ENCODE measurements at places on chromosomes 2 and 18.

- DNase-seq, result no peak
These were observed 90.9 kb downstream of the GPD2 start for GRCh38 chr2:156526950-156527636.

DNA sequence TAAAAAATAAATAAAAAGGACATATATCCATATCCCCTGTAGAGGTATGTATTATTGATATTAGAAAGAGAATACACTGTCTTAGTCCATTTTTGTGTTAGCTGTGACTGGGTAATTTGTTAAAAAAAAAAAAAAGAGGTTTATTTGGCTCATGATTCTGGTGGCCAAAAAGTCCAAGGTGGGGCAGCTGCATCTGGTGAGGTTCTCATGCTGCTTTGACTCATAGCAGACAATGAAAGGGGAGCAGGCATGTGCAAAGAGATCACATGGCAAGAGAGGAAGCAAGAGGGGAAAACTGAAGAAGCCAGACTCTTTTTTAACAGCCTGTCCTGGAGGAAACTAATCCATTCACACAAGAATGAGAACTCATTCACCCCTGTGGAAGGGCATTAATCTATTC, 101.6 kb upstream of the MAP4K3 start:
- DNase-seq, result no peak

DNA sequence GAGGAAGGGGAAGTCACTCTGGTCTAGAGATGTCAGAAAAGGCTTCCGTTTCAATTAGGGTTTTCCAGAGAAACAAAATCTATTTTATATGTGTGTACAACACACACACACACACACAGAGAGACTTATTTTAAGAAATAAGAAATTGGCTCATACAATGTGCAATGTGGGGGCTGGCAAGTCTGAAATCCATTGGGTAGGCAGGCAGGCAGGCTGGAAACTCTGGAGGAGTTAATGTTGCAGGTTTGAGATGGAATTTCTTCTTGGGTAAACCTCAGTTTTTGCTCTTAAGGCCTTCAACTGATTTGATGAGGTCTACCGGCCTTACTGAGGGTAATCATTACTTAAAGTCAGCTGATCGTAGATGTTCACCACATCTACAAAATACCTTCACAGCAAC, 62.6 kb downstream of the MDH1 start:
- DNase-seq, result no peak

DNA sequence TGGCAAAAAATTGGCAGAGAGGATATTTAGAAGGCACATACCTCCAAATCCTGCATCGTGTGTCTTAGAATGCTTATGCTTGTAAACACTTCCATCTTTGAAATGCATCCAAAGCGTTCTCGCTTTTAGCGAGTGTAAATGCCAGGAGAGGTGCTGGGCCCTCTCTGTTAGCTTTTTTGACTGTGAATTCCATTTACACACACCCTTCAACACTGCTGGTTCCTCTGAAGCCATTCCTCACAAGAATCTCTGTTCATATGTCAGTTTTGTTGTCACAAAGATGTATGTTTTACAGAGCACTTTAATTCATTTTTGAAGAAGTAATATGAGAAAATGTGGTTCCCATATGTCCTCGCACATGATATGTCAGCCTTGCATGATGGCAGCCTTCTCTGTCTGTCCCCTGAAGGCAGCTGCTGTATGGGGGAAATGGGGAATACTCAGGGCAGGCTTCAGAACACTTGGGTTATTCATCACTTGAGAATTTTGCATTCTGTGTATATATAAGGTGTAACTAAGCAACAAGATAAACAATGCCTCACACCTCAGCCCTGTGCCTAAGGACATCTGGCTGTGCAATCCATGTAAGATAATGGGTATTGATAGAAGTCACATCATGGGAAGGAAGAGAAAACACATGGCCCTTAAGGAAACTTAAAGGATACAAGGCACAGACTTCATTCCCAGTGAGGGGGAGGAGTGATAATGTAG, 52.3 kb downstream of the RAB27B start:
- DNase-seq, result peak; percentile 45

GRCh38 chr2:17821535-17822444, 5.5 kb downstream of the MSGN1 start:
- DNase-seq, result no peak

GRCh38 chr2:202172439-202173211, 65.8 kb downstream of the SUMO1 start:
- DNase-seq, result no peak

GRCh38 chr2:95354925-95355324, 47.6 kb upstream of the FAHD2A start:
- no peak for DNase-seq

- DNase-seq, result peak; percentile 48
These were observed 190.7 kb upstream of the SIX2 start for GRCh38 chr2:45199973-45200372.

DNA sequence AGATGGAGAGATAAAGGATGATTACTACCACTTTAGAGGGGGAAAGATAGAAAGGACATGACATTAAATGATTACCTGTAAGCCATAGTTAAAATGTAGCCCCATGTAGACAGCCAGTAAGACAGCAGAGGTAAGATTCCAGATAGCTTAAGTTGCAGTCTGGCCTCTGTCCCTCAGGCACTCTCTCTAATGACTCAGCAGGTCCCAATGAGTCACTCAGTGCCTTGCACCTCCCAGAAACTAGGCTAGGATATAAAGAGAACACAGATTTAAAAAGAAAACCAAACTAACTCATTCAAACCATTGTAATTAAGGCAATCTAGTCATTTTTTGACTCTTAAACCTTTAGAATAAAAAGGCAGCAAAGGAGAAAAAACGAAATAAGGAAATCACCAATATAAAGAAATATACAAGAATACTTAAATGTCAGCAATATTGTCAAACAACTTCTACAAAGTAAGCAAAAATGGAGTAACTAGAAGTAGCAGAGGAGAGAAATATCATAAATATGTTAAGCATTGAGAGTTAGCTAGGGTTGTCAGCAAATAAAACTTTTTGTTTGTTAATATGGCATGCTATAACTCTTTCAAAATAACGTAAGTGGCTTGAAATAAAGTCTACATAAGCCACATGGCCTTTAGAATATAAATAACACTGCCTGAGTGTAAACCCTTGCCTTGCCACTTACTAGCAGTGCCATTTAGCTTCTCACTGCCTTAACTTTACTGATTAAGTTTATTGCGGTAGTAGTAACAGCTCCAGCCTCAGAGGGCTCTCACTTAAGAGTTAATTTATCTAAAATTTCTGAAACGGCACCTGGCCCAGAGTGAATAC, 48.5 kb downstream of the SOCS6 start:
- DNase-seq, result peak; percentile 68

DNA sequence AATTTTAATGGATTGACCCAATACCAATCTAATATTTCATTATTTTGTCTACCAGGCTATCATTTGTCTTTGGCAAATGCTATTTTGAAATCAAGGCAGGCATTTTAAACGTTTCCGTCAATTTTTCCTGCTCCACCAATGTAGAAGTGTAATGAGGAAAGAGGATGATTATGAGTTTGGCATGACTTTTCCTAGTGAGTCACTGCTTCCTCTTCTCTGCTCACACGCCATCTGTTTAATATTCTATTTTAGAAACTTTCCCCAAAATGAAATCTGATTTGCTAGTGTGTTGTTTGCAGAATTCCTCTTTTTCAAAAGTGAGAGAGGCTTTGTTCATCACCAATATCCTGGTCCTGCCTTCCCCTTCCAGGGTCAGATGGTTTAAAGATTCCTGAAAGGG, 42.5 kb upstream of the PID1 start:
- no peak for DNase-seq

GRCh38 chr18:79481046-79481790, 85.5 kb downstream of the NFATC1 start:
- no peak for DNase-seq

DNA sequence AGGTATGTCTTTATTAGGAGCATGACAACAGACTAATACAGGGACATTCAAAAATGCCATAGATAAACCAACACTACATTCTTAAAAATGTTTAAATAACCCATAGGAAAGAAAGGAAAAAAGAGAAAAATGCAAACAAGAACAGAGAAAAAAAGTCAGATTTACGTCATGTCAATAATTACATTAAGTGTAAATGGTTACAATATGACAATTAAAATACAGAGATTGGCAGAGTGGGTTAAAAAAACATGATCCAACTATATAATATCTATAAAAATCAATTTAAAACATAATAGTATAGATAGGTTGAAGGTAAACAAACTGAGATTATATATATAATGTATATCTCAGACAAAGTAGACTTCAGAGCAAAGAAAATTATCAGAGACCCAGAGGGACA, 255.8 kb downstream of the ANAPC1 start:
- DNase-seq, result no peak

DNA sequence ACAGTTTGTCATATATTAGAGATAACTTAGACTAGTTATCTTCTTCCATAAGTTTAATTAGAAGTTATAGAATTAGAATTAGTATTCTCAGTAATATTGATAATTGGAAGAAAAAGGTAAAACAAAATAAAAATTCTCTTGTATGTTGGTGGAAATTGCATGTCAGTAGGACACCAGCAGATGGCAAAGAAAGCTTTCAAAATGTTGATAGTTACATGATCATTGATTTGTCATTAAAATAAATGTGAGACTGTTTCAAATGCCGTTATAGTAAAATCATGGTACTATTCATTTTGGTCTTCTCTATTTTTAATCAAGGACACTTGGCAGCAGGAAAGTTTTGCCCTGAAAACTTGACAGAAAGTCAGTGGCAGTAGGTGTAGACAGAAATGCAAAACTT, 270.2 kb downstream of the TGIF1 start:
- no peak for DNase-seq

GRCh38 chr2:218986148-218986761, 1.3 kb upstream of the FEV start:
- no peak for DNase-seq

DNA sequence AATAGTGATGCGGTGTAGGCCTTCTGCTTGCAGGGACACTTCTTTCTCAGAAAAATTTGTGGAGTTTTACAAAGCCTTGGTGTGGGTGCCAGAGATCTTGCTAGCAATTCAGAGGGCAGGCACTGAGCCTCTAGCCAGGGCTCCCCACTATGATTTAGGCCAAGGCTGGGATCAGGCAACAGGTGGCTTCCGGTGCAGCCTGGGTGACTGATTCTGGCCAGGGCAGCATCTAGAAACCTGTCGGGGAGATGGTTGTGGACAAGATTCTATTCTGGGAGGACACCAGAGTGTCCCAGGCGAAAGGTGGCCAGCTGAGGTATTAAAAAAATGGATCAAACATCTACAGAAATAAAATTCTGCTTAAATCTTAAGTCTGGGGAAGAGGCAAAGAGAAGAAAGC, 21.5 kb upstream of the TNP1 start:
- no peak for DNase-seq

DNA sequence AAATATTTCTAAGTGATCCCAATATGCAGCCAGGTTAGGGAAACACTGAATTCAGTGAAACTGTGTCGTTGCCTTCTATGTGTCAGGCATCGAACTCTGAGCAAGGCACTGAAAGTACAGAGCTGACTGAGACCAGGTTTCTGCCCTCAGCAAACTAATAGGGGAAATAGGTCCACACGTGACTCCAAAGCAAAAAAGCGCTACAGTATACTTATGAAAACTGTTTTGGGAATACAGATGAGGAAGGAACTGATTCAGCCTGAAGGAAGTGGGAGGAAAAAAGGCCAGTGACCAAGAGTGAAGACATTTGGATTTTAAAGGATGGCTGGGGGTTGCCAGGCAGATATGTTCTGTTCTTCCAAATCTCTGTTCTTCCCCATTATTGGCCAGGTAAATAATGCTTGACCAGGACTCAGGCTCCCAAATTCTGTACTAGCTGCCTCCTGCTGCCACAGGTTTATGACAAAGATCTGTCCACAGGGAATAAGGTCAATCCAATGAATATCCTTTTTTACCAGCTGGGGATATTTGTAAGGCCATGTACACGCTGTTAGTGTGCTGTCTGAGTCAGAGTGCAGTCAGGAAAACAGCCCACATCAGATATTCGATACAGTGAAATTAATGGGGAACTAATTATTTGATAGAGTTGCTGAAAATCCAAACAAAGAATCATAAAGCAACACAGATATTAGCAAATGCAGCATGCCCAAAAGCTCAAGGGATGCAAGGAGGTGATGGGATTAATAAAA, 24.5 kb upstream of the INPP4A start:
- DNase-seq, result no peak

DNA sequence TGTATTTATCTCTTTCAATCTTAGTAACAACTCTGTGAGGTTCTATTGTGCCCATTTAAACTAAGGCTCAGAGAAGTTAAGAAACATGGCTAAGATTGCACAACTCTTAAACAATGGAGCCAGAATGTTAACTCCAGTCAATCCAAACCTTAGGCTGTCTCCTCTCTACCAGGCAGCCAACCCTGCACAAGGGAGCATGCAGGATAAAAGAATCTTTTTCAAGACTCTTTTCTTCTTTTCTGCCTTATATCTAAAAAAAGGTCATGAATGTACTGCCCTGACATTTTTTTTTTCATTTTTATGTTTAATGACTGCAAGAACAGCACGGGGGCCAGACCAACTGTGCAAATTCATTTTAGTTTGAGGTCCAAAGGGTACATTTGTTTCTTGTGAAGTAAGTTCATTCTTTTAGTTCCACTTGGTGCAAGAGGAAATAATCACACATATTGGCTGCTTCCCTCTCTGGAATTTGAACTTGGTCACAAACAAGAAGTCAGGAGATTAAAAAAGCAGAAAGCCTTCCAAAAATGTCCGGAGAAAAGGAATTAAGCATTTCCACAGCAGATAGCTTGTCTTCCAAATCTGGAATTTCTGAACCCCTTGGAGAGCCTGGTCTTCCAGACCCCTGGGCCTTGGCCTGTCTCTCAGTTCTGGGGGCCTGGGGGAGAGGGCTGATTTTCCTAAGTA, 96.0 kb upstream of the RIOK3 start:
- DNase-seq, result peak; percentile 25

DNA sequence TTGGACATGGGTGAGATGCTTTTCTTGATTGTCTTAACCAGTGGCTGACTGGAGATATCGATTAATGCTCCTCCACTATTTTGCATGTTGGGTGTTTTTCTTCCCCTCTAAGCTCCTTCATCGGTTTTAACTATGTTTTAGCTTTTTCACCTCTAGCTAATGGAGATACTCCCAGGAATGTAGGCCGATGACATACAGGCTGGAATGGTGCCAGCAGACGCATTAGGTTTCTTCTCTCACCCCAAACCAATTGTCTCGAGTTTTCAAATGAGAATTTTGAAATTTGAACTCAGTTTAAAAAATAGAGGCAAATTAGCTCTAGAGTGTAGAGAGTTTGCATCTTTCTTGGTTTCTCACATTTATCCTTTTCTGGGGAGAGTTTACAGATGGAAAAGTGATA, 247.6 kb downstream of the RPRM start:
- no peak for DNase-seq
